CD4-positive, alpha-beta T cell (primary cell): ENCODE measurements at places on chromosomes 11 and 22.

GRCh38 chr11:77201370-77201769, 73.3 kb downstream of the MYO7A start:
- DNase-seq, result no peak

GRCh38 chr22:46250783-46251125, 661 bp upstream of the CDPF1 start:
- DNase-seq, result no peak

DNA sequence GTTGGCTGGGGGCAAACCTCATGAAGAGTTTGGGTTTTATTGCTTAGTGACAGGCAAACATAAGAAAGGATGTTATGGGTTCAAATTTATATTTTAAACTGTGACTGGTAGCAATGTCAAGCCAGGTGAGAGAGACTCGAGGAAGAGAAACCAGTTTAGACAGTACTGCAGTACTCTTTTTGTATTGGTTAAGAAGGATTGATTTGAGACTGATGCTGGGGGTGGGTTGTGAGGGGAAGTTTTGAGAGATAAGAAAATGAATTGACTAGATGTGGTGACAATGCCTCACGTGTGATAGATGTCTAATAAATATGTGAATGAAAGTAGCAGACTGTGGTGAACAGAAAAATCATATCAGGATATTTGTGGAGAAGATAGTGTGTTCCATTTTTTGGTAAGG, 142.4 kb downstream of the DDX10 start:
- no peak for DNase-seq

- no peak for DNase-seq
These were observed 311.2 kb downstream of the NXPE2 start for GRCh38 chr11:114989536-114989935.

- no peak for DNase-seq
These were observed 61.3 kb downstream of the LRRC4C start for GRCh38 chr11:41398175-41398574.

- no peak for DNase-seq
These were observed 149.6 kb downstream of the CWF19L2 start for GRCh38 chr11:107307991-107308390.

DNA sequence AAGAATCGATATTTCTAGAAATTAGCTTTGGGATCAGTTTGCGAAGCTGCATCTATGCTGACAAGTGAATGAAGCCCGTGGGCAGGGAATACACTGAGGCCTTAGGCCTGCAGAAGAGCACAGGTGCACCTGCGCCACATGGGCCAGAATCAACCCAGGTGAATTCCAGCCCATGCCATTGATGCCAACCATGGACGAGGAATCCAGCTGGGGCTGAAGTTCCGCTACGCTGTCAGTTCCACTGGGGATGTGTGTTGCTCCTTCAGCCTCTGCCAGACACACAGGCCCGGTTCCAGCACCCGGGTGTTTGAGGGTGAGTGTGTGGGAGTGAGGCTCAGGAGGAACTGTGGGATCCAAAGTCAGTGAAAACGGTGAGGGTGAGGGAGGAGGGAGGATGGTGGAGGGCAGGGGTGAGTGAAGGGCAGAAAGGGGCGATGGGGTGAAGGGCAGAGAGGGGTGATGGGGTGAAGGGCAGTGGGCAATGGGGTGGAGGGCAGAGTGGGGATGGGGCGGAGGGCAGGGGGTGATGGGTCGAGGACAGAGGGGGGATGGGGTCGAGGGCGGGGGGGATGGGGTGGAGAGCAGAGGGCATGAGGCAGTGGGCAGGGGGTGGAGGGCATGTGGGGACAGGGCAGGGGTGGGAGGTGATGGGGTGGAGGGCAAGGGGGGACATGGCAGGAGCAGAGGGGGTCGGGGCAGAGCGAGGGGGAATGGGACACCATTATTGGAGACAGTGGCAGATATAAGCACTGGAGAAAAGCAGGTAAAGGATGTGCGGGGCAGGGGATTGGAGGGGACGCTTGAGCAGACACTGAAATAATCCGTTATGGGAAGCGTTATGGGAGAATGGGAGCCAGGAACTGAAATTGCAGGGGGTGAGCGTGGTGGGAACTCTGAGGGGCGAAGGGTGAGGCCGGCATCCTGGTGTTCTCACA, 931.6 kb downstream of the BRD1 start:
- DNase-seq, result no peak

DNA sequence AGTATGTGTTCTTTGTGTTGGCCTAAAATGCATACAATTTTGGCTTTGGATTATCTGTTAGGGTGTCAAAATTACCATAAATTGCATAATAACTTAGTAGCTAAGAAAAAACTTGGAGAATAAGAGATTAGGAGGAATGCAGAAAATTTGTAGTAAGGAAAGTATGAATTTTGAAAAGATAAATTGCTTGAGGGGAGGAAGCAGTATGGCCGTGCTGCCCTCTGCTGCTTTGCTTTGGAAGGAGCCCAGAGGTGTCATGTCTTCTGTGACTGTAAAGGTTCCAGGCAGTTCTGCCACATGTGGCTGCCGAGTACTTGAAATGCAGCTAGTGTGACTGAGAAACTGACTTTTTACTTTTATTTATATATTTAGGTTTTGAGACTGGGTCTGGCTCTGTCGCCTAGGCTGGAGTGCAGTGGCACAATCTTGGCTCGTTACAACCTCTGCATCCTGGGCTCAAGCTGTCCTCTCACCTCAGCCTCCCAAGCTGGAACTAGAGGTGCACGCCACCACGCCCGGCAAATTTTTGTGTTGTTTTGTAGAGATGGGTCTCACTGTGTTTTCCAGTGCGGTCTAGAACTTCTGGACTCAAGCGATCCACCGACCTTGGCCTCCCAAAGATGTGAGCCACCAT, 1.8 kb downstream of the ADSL start:
- DNase-seq, result peak; percentile 58

DNA sequence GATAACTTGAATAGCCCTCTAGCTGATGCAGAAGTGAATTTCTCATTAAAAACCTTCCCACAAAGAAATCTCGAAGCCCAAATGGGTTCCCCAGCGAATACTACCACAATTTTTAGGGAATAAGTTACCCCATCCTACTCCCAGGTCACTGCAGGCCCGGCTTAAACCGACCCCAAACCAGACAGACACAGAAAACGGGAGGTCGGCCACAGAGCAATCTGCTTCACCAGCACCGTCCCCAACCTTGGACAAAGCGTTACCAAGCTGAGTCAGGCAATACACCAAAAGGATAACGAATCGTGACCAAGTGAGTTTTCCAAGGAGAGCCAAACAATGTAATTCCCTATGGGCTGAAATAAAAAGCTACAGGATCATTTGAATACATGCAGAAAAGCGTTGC, 575 bp upstream of the MOV10L1 start:
- no peak for DNase-seq

DNA sequence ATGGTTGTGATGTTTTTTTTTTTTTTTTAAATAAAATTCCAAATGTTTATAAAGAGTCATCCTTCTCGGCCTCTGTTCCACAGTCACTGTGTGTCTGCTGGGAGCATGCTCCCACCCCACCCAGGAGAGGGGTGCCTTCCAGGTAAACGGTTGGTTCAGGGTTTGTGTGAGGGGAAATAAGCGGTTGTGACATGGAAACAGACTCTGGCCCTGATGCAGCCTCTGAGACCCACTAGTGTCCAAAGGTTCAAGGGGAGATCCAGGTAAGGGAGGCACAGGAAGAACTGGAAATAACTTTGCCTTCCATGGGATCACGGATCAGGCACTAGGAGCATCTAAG, 6.0 kb upstream of the GAS2L1 start:
- DNase-seq, result no peak

DNA sequence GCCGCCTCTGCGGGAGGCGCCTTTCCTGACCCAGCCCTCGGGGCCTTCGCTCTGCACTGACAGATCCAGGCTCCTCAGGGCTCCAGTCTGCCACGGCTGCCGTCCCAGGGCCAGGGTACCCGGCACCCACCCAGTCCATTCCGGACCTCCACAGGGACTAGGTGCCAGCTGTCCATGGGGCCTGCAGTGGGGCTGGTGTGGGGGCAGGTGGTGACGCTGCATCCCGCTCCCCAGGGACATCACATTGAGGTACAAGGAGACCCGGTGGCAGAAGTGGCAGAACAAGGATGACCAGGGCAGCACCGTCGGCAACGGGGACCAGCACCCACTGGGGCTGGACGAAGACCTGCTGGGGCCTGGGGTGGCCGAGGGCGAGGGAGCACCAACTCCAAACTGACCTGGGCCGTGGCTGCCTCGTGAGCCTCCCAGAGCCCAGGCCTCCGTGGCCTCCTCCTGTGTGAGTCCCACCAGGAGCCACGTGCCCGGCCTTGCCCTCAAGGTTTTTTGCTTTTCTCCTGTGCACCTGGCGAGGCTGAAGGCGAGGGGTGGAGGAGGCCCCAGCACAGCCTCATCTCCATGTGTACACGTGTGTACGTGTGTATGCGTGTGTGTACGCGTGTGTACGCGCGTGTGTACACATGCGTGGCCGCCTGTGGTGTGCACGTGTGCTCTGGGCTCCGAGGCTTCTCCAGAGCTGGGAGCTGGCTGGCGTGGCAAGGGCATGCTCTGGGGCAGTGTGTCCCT, 16.7 kb downstream of the RNH1 start:
- no peak for DNase-seq

DNA sequence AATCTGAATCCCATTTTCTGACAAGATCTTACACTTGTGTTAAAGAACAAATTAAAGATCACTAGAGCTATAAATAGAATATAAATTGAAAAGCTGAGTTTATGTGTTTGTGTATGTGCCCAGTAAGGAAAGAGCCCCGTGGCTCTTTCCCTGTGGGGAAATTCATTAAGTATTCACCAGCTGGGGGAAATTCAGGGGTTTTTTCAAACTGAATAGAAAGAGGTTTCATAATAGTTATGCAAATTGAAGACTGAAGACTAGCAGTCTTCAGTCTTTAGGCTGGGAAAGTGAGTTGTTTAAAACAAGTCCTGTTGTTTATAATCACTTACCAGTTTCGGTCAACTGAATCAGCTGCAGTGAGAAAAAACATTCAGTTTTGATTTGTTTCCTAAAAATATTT, 11.3 kb upstream of the MS4A7 start:
- DNase-seq, result no peak
